ENCODE measurements at places on chromosomes 16 and 17. TPM values are rescaled to one million over a fixed set of nuclear protein-coding genes. Genes with fewer than 3 reads are reported as not detected.

DNA sequence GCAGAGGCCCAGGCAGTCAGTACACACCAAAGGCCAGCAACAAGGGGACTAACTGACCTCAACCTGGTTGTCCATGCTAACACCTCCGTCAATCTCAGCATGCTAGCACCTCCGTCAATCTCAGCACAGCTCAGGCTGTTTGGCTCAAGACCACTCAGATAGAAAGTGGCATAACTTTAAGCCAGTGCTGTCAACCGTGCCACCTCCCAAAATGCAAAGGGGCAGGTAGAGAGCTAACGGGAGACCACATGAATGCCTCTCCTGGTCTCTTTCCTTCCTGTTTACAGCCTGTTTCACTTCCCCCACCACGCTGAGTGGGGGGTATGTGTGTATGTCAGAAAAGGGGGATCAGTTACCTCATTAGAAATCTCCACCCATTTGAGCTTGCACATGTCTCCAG, 3.3 kb downstream of the UBTF start:
- no peak for DNase-seq

GRCh38 chr17:30379903-30380381, 1.2 kb downstream of the CPD start:
- peak; percentile 56 for DNase-seq

ITGAD gene
- not detected for total RNA-seq

MSLN gene
- 25.2 TPM for total RNA-seq

GRCh38 chr17:8745586-8746500, 1.2 kb upstream of the CCDC42 start:
- peak; percentile 48 for DNase-seq
